ENCODE measurements at places on chromosomes 4 and X.

DNA sequence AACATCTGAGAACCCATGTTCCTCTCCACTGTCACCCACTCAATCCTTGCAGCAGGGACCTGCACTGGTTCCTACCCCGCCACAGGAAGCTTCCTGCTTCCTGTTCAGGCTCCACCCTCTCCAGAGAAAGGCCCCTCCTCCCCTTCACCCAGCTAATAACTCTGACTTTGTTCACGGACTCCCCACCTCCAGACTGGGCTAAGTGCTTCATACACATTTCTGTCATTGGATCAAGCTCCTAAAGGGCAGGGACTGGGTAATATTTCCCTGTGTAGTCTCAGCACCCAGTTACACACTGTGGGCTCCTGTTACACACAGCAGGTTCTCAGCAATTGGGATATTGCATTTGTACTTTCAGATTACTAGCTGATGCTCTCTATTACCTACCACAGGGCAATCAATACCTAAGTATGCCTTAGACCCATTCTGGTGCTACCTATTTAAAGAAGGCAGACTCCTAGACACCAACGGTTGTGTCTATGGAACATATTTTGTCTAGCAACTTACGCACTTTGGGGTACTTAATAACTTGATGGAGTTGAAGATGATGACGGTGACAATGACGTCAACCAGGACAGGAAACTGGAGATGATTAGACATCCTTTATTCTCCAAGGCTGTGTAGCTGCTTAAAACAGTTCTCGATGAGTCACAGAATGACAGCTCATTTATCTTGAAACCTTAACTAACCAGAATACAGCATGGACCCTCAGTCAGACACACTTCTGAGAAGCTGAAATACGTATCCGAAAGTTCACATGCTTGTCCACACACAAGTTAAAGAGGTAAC, 58.1 kb downstream of the MAML3 start:
- DNase-seq = peak; percentile 78

DNA sequence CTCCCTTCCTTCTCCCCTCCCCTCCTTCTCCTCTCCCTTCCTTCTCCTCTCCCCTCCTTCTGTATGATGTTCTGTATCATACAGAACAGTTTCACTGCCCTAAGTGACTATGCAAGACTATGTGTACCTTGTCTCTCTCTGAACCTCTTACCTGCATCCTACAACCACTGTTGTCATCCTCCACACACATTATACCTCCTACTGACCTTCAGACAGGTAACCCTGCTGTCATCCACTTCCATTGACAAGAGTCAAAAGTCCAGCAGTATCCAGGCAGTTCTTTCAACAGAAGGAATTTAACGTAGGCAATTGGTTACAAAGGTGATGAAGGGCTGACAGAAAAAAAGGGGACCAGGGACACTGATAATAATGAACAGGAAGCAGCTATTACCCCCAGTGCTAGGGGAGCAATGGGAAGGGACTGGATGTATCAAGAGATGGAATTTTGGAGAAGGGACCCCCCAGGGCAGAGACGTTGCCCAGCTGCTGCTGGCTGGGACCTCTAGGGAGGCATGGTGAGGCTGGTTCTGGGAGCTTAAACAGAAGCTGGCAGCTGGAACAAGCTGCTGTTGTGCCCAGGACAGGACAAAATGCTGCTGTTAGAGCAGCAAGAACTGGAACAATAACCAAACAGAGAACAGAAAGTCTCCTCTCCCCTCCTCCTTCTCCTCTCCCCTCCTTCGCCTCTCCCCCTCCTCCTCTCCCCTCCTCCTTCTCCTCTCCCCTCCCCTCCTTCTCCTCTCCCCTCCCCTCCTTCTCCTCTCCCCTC, 84.7 kb downstream of the DCTD start:
- no peak for DNase-seq

- DNase-seq = no peak
Observed at GRCh38 chr4:109441862-109442458, 8.3 kb downstream of the SEC24B start.

DNA sequence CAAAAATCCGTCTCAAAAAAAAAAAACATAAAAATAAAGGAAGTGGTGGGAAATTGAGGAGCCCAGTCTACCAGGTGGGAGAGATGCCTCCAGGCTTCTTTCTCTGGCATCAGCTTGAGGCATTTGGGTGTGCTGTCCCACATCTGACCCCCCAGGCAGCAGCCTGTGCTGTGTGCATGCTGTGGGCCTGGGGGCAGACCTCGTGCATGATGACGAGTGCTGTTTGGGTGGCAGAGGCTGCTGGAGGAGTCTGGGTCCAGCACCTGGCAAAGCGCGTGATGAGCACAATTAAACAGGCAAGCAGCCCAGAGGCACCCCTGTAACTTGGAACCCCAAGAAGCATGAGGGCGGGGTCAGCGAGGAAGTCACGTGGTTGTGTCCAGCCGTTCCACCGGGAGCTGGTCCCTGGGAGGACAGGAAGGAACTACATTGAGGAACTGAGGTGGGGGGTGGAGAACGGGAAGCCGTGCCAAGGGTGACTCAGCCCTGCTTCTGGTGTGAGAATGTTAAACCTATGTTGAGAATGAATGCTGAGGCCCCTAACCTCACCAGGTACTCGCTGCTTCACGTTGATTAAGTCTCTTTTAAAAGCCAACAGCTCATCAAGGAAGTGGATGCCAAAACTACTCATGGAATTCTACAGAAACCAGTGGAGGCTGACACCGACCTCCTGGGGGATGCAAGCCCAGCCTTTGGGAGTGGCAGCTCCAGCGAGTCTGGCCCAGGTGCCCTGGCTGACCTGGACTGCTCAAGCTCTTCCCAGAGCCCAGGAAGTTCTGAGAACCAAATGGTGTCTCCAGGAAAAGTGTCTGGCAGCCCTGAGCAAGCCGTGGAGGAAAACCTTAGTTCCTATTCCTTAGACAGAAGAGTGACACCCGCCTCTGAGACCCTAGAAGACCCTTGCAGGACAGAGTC, 6.1 kb downstream of the TACC3 start:
- peak; percentile 65 for DNase-seq

- DNase-seq = no peak
Observed at GRCh38 chrX:109931677-109932076, 71.2 kb upstream of the TMEM164 start.

GRCh38 chr4:78512357-78512920, 39.1 kb upstream of the ANXA3 start:
- no peak for DNase-seq

DNA sequence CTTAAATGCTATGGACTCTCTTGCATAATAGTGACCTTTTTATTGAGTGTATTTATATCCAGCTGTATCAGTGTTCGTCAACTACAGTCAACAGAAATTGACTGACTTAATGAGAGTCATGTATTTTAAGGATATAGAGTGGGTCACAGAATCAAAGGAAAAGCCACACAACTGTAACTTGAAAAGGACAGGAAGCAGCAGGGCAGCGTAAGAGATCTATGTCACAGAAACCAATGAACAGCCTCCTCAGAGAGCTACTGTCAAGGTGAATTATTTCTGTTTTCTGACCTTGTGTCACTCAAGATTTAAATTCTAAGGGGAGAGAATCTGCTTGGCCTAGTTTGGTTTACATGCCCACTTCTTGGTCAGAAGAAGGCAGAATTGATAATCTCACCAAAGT, 94.1 kb upstream of the FRAS1 start:
- DNase-seq = no peak

- DNase-seq = no peak
Observed at GRCh38 chr4:14582677-14583076, 419.6 kb upstream of the CPEB2 start.

GRCh38 chr4:168843635-168844034, 166.4 kb downstream of the CBR4 start:
- no peak for DNase-seq

GRCh38 chr4:79472693-79473438, 64.8 kb upstream of the GK2 start:
- DNase-seq = no peak

All from HFF-Myc (cell line).